ENCODE measurements at places on chromosomes 12 and 14.

DNA sequence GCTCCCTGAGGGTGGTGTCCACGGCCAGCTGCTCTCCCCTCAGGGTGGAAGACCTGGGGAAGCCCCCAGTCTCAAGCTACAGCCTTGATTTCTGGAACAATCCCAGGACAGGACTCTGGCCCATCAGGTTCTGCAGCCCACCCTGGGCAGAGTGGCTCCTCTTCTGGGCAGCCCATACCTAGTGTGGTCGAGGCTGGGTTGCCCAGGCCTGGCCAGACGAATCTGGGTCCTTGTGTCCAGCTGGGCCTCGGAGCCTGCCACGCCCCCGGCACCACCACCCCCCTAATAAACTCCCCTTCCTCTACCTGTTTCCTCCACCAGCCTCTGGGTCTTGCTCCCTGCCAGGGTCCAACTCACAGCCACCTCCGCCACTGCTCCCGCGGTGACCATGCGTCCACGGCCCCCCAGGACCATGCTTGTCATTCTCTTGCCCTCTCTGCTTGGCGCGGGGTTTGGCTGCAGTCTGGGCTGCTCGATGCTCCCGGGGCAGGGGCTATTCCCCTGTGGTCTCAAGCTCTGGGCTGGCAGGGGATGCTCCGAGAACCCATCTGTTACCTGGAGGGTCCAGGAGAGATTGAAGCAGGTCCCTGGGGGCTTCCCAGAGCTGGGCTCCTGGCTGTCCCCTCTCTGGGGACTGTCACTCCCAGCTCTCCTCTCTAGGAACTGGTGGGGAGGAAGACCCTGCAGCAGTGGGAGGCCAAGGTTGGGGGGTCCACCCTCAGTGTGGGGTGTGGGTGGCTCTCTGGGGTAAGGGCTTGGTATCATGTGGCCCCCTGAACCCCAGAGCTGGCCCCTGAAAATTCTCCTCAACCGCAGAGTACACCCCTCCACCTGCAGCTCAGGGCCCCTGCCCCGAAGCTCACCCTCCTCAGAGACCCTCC, 8.7 kb upstream of the GPR132 start:
- no peaks in the 10 kb centered on the region for H3K36me3 ChIP-seq
- H3K27ac ChIP-seq: peak overlapping the region; percentile 36
- H3K27me3 ChIP-seq: peaks cover 3% of the 10 kb centered on the region
- no peak for DNase-seq
- H3K4me3 ChIP-seq: no peak overlapping the region
- peaks cover 30% of the 10 kb centered on the region for H3K4me1 ChIP-seq

DNA sequence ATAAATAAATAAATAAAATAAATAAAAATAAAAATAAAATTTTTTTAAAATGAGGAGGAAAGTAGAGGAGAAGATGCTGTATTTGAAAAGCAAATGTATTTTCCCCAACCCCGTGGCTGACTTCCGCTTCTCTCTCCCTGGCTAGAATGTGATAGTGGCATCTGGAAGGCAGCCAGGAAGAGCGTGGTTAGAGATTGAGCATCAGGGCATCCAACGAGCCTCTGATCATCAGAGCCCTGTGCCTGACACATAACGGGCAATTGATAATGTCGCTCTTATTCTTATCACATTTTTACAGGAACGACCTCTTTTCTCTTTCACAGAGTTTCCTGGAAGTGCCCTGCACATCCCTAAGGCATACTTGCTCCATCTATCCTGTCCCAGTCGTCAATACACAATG, 496.9 kb upstream of the TMEM132C start:
- no peak overlapping the region for H3K27ac ChIP-seq
- H3K27me3 ChIP-seq: no peaks in the 10 kb centered on the region
- H3K36me3 ChIP-seq: no peaks in the 10 kb centered on the region
- no peak overlapping the region for H3K4me3 ChIP-seq
- H3K4me1 ChIP-seq: no peaks in the 10 kb centered on the region
- no peak for DNase-seq

DNA sequence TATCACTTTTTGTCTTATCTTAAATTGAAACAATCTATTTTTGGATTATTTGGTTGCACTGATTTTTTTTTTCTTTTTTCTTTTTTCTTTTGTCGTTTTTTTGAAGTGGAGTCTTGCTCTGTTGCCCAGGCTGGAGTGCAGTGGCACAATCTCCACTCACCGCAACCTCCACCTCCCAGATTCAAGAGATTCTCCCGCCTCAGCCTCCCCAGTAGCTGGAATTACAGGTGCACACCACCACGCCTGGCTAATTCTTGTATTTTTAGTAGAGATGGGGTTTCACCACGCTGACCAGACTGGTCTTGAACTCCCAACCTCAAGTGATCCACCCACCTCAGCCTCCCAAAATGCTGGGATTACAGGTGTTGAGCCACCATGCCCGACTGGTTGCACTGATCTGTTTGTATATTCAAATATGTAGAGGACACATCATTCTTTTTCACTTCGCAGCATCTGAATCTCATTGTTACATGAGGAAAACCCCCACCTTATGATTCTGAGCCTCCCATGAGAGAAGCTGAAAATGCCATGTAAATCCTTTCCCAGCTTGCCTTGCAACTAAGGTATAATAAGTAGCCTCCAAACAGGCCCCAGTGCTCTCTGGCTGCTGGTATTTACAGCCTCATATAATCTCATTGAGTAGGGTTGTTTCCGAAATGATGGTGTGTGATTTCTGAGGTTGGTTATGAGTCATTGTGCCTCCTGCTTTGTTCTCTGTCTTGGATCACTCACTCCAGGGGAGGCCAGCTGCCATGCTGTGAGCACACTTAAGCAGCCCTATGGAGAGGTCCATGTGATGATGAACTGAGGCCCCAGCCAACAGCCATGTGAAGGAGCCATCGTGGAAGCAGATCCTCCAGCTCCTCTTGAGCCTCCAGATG, 5.2 kb upstream of the HSP90B1 start:
- peaks cover 1% of the 10 kb centered on the region for H3K36me3 ChIP-seq
- peaks cover 1% of the 10 kb centered on the region for H3K27me3 ChIP-seq
- peaks cover 27% of the 10 kb centered on the region for H3K4me1 ChIP-seq
- peak; percentile 76 for DNase-seq

GRCh38 chr14:55327179-55327578, 56.0 kb downstream of the FBXO34 start:
- no peak overlapping the region for H3K4me3 ChIP-seq
- H3K36me3 ChIP-seq: peaks cover 3% of the 10 kb centered on the region
- H3K4me1 ChIP-seq: peaks cover 32% of the 10 kb centered on the region
- DNase-seq: no peak
- no peaks in the 10 kb centered on the region for H3K27me3 ChIP-seq

- peak overlapping the region; percentile 12 for H3K4me3 ChIP-seq
- H3K36me3 ChIP-seq: peaks cover 81% of the 10 kb centered on the region
- H3K27me3 ChIP-seq: no peaks in the 10 kb centered on the region
- DNase-seq: no peak
- H3K27ac ChIP-seq: peak overlapping the region; percentile 85
Observed at GRCh38 chr12:118034429-118035189, 18.1 kb downstream of the RFC5 start.

GRCh38 chr14:105167303-105168092, 1.1 kb downstream of the JAG2 start:
- H3K36me3 ChIP-seq: no peaks in the 10 kb centered on the region
- no peak for DNase-seq
- no peak overlapping the region for H3K27ac ChIP-seq
- H3K4me1 ChIP-seq: peaks cover 6% of the 10 kb centered on the region
- H3K4me3 ChIP-seq: peak overlapping the region; percentile 36

DNA sequence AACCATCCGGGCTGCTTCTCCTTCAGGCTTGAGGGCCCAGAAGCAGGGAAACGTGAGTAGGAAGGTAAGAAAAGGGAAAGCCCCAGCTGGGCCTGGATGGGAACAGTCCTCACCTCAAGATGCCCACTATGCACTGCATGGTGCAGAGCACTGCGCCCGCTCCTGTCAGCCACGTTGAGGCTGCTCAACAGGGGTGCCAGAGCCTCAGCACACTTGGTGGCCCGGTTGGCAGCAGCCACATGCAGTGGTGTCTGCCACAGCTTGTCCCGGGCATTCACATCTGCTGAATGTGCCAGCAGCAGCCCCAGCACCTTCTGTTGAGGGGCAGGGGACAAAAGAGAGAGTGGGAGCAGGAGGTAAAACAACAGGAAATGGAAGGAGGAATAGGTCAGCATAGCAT, 2.5 kb downstream of the ANKRD52 start:
- H3K27me3 ChIP-seq: no peaks in the 10 kb centered on the region
- no peak for DNase-seq
- H3K27ac ChIP-seq: no peak overlapping the region
- no peak overlapping the region for H3K4me3 ChIP-seq

GRCh38 chr12:113816866-113817265, 149.3 kb downstream of the RBM19 start:
- no peaks in the 10 kb centered on the region for H3K4me1 ChIP-seq
- no peak overlapping the region for H3K27ac ChIP-seq
- no peak overlapping the region for H3K4me3 ChIP-seq
- DNase-seq: no peak

GRCh38 chr12:85782711-85783110, 53.5 kb downstream of the RASSF9 start:
- H3K27ac ChIP-seq: no peak overlapping the region
- H3K4me3 ChIP-seq: no peak overlapping the region
- no peaks in the 10 kb centered on the region for H3K4me1 ChIP-seq
- no peaks in the 10 kb centered on the region for H3K36me3 ChIP-seq
- no peak for DNase-seq
- no peaks in the 10 kb centered on the region for H3K27me3 ChIP-seq

DNA sequence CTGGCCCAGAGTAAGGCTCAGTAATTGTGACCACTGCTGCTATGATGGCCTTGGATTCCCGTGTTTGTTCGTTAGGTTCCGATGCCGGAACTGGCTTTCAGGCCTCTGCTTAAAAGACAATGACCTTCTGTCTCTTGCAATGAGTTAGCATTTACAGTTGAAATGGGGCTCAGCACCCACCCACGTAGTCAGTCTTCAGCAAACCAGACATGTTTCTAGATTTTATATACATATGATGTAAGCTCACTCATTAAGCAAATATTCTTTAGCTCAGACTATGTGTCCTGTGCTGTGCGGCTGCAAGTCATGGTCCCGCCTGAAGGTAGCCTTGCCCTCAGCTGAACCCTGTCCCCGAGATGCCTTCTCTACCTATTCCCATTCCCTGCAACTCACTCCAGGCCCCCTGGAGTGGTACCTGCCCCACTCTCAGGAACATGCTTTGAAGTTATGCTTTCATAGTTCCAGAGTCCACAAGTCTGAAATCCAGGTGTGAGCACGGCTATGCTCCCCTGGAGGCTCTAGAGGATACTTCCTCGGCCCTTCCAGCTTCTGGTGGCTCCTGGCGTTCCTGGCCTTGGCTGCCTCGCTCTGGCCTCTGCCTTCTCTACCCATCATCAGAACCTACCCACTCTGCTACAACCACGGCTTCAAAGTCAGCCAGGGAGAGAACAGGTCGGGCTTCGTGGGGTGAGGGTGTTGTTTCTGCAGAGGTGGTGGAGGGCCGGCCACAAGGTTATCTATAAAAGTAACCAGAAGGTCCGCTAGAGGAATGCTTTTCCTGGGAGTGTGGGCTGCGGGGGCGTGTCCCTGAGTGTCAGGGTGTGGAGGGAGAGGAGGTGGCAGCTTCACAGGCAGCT, 157.8 kb downstream of the RBM19 start:
- no peaks in the 10 kb centered on the region for H3K4me1 ChIP-seq
- H3K4me3 ChIP-seq: no peak overlapping the region
- no peak for DNase-seq
- no peak overlapping the region for H3K27ac ChIP-seq
- H3K27me3 ChIP-seq: no peaks in the 10 kb centered on the region
- H3K36me3 ChIP-seq: peaks cover 5% of the 10 kb centered on the region

- H3K4me3 ChIP-seq: no peak overlapping the region
- H3K27me3 ChIP-seq: no peaks in the 10 kb centered on the region
- no peaks in the 10 kb centered on the region for H3K4me1 ChIP-seq
- H3K27ac ChIP-seq: no peak overlapping the region
- DNase-seq: no peak
Observed at GRCh38 chr14:43105305-43105704, 1401.8 kb downstream of the FSCB start.

GRCh38 chr12:123395236-123395635, 11.3 kb downstream of the KMT5A start:
- H3K36me3 ChIP-seq: peaks cover 59% of the 10 kb centered on the region
- DNase-seq: no peak
- H3K27ac ChIP-seq: no peak overlapping the region
